ENCODE measurements at places on chromosomes 2 and 18.
A peak's percentile ranks its signal among the peaks of the same experiment; 100 is the strongest.

GRCh38 chr2:98541489-98541888 lies 66.8 kb downstream of the COA5 start:
- DNase-seq, result no peak

DNA sequence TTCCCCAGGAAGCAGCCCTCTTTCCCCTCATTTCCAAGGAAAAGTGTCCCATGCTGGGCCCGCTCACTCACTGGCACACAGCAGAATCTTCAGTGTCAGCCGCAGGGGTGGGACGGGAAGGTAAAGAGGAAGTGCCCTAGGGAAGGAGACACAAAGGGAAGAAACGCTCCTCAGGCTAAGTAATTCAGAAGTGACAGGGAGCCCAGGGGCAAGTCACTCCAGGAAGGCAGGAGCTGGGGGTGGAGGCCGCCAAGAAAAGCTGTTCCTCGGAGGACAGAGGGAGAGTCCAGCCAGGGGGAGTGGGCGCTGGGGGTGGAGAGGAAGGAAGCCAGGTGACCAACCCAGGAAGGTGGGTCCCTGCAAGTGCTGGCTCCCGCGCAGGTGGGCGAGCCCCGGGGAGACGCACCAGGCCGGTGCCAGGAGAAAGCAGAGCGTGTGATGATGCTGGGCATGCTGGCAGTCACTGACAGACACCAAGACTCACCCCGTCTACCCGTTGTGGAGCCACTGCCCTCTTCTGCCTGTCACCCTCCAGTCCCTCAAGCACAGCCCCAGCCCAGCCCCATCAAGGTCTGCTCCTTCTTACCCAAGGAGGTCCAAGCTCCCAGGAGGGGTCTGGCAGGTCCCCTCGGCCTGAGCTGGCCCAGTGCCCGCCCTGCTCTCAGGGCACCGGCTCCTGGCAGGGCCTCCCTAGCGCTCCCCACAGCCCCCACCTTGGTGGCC lies 21.7 kb downstream of the HDAC4 start:
- no peak for DNase-seq

- no peak for DNase-seq
Measured at GRCh38 chr2:138630164-138630563, 128.6 kb downstream of the SPOPL start.

DNA sequence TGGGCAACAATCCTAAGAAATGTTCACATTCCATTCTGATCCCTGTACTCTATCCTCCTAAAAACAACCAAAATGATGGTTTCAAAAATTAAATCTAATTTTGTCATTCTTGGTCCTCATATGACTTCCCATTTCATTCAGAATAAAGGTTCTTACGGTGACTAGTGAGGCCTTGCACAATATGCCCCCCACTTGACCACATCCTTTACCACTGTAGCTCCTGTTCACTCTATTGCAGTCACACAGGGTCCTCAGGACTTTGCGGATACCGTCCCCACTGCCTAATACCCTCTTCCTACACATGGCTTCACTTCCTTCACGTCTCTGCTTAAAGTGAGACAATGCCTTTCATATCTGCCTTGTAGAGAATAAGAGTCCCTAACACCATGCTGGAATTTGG lies 1058.7 kb upstream of the KLHL29 start:
- DNase-seq, result no peak

- no peak for DNase-seq
Measured at GRCh38 chr18:59564561-59564960, 132.7 kb downstream of the CCBE1 start.

DNA sequence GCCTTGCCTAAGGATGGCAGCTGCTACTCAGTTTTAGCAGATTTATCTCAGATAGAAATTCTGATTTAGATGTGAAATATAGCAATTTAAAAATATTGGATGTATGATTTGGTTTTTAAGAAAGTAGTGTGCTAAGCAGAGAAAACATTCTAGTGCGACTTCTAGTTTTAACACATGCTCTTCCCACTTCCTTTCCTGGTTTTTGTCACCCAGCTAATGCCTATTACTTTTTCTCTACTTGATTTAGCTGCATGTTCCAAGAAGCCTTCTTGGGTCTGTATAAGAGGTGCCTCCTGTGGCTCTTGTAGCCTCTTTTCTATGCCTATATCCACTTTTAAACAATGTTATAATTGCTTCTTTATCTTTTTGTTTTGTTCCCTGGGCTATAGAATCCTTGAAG lies 53.0 kb downstream of the GPD2 start:
- no peak for DNase-seq

- DNase-seq, result no peak
Measured at GRCh38 chr18:74654638-74655037, 57.0 kb downstream of the ZNF407 start.

DNA sequence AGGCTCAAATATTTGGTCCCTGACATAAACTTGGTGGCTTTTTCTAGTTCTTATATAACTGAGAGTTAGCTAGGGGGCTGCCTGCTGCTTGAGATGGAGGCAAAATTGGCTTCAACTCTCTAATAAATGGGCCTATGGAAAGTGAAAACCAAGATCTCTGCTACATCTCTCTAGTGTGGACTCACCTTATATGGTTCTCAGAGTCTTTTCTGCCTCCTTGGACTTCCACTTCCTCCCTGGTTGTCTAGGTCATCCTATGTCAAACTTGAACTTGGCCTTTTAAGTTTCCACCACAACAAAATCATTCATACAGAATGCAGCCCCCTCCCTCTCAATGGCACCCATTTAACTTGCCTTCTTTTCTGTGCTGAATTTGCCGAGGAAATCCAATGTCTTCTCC lies 23.9 kb upstream of the ARHGAP25 start:
- DNase-seq, result no peak

GRCh38 chr2:26542194-26542455 lies 64.2 kb upstream of the OTOF start:
- DNase-seq, result no peak

DNA sequence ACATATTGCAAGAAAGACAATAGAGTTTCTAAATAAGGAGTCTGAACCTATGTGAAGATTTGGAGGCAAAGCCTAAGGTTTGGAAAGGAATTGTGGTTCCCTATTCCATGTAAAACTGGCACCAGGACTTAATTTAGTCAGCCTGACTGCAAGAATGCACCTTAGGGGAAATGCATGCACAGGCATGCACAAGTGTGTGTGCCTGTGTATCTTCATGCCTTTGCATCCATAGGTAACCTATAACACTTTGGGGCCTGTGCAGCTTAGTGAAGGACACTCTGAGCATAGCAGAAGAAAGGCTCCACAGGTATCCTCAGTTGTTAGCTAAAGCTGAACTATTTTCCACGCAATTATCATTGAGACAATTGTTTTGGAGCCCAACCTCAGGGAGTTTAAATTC lies 73.4 kb downstream of the RPRM start:
- DNase-seq, result no peak

DNA sequence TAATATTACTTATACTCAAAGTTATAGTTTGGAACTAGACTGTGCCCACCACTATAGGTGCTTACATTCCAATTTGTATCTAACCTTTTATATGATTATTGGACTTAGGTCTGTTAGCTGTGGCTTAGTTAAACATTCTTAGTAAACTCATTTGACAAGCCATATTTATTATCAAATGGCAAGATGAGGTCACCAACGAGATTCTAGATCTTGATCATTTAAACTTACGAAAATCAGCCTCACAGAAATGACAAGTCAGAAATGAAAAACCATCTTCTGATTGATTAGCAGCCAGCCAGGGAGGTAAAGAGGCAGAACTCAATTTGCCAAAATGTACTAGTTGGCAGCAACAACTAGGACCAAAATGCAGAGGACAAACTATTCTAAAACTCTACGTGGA lies 100.4 kb upstream of the STK17B start:
- DNase-seq, result no peak

- DNase-seq, result no peak
Measured at GRCh38 chr18:48136827-48137373, 206.4 kb upstream of the SMAD2 start.

DNA sequence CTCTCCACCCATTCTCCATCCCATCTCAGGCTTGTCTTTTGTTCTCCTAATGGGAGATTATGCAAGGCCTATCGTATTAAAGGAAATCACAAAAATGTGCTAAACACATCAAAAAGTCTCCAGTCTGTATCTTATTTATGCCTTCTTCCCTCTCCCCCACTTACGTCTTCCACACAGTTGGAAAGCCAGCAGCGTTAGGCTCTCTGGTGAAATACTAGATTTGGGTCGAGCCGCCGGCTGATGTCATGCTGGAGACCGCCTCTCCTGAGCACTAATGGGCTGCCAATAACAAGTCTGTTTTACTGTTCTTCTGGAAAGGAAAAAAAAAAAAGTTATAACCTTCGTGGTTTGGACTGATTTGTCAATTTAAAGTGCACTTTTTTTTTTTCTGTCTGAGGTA lies 182.7 kb upstream of the SIX2 start:
- DNase-seq, result no peak

DNA sequence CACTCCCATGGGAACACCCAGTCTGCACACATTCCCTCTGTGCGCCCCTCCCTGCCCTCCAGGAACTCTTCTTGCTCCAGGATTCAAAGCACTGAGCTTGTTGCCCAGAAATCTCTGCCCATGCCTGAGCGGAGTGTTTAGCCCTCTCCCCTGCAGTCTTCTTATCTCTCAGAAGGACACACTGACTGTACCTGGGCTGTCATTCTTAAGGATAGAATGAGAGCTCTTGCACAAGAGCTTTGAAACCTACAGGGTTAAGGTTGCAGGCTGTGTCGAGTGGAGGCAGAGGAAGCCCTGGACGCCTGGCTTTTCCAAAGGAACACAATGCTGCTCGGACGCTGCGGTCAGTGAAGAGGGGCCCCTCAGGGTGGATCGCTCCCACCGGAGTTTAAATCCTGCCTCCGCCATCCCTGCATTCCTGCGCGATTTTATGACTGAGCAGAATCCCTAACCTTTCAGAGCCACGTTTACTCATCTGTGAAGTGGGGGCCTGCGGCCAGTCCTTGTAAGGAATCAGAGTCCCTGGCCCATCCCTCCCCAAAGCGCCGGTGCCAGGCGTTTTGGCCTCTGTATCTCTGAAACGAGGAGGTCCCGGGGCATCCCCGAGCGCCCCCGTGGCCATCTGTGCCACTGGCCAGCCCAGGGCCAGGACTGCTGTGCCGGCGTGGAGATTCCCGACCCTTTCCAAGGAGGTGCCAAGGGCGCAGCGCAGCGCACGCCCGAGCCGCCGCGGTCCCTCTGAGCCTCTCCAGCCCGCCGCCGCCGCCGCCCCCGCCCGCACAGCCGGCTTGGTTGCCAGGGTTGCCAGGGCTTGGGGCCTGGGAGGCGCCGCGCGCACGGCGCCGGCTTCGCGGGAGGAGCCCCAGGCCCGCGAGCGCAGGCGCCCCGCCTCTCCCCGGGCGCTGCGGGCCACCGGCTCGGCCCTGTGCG lies 58.9 kb downstream of the FAM168B start:
- DNase-seq, result no peak

GRCh38 chr18:79905389-79905911 lies 46.0 kb downstream of the SLC66A2 start:
- no peak for DNase-seq

- no peak for DNase-seq
Measured at GRCh38 chr2:45707006-45707405, 55.5 kb downstream of the PRKCE start.

GRCh38 chr2:227386630-227387029 lies 1.1 kb downstream of the SCYGR1 start:
- DNase-seq, result no peak

GRCh38 chr2:25215948-25216679 lies 47.7 kb upstream of the POMC start:
- DNase-seq, result peak; percentile 91

DNA sequence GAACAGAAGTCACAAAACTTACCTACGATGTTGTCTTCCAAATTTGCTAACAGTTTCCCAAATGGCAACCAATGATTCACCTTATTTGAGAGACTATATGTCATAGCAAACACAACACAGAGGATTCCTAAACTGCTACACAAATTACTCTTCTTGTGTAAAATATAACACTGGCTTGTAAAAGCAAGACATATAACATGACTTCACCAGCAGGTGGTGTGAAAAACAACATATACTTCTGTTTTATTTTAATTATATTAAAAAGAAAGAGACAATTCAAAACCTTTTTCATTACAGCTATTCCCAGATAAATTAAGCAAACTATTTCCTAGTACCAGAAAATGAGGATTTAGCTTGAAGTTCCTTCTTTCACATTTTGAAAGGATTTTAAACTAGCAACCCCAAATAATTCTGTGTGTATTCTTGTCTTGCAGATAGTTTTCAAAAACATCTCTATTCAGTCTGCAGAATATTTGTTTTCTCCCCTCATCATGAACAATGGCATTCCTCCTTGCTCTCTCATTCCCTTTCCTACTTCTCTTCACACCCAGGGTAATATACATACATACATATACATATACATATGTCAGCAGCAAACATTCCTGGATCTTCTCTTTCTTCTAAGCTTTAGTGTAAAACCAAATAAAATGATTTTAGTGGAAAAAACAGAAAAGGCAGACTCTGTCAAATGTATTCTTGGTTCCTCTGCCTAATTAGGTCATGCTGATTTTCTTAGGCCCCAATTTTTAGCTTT lies 62.1 kb downstream of the SCN3A start:
- DNase-seq, result no peak

- no peak for DNase-seq
Measured at GRCh38 chr18:2963048-2963447, 49.9 kb downstream of the LPIN2 start.

- peak; percentile 76 for DNase-seq
Measured at GRCh38 chr2:147689220-147689909, 155.5 kb upstream of the ACVR2A start.

- DNase-seq, result no peak
Measured at GRCh38 chr2:199985625-199986207, 30.3 kb downstream of the MAIP1 start.

- no peak for DNase-seq
Measured at GRCh38 chr2:78718473-78718872, 307.0 kb upstream of the REG3G start.

DNA sequence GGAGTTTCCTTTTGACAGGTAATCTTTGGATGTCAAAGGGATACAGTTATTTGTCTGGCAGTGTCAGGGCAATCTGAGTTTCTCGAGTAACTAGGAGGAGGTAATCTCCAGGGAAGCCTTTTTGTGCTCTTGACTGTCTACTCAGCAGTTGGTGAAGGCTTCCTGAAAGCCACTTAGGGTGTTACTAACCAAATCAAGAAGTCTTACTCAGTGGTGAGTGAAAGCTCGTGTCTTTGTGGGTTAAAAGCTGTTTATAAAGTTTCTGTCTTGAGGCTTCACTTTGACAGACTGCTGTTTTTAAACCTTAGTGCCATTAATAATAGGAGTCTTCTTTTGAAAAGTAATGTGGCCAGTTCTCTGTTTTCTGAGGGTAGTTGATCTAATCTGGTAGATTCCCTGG lies 1.7 kb downstream of the THSD7B start:
- no peak for DNase-seq

- DNase-seq, result no peak
Measured at GRCh38 chr2:231256494-231256893, 58.1 kb downstream of the ARMC9 start.

GRCh38 chr2:144307711-144308110 lies 212.2 kb downstream of the ZEB2 start:
- DNase-seq, result no peak

GRCh38 chr18:50558948-50559751 lies 737 bp upstream of the MAPK4 start:
- DNase-seq, result no peak
